ENCODE measurements at places on chromosomes 6 and 20. TPM values are rescaled to one million over a fixed set of nuclear protein-coding genes. Genes with fewer than 3 reads are reported as not detected.

The OR12D3 gene
- not detected for total RNA-seq

The OTOR gene
- not detected for total RNA-seq

The SLC22A2 gene
- total RNA-seq = not detected

GRCh38 chr6:28104392-28105244 lies 19.8 kb upstream of the ZSCAN16 start:
- DNase-seq = no peak

GRCh38 chr6:39327507-39327906 lies 5.0 kb upstream of the KCNK16 start:
- no peak for DNase-seq

- DNase-seq = no peak
Measured at GRCh38 chr6:28944412-28944865, 20.7 kb upstream of the TRIM27 start.

DNA sequence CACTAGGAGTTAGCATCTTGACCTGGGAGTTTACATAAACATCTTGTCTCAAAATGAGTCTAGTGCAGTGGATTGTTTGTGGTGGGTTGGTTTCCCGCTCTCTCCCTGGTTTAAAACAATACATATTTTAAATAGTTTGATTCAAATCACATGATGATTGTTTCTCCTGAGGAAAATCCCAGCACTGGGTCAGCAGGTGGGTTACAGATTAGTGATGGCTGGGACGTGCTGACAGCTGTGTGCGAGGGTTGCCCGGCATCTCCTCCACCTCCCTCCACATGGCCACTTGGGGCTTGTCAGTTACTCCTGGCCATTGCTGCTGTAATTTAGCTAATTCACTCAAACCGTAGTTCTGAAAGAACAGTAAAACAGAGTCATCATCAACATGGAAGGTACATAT lies 306.4 kb upstream of the CITED2 start:
- DNase-seq = no peak

DNA sequence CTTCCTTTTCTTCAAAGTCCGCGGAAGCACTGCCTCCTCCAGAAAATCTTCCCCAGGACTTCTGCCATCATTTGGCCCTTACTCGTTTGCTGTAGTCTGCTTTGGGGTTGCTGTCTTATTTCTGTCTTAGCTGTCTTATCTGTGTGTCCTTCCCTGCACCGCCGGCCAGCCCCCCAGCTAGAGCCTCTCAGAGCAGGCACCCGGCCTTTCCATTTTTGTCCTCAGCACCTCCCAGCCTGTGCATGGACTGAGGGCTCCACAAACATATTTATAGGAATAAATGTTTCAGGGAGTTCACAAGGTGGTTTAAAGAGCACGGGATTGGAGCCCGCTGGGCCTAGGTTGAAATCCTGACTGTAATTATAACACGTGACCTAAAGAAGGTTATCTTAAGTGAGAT lies 8.1 kb downstream of the GLP1R start:
- DNase-seq = no peak

All from kidney epithelial cell (primary cell).